ENCODE measurements at places on chromosomes 2 and 18. TPM values are rescaled to one million over a fixed set of nuclear protein-coding genes. Genes with fewer than 3 reads are reported as not detected.
A peak's percentile ranks its signal among the peaks of the same experiment; 100 is the strongest.

GRCh38 chr2:172967036-172967982, 108.3 kb upstream of the MAP3K20 start:
- no peak for DNase-seq

- peak; percentile 44 for DNase-seq
These were observed 138.6 kb upstream of the ZC3H15 start for GRCh38 chr2:186347472-186347871.

DNA sequence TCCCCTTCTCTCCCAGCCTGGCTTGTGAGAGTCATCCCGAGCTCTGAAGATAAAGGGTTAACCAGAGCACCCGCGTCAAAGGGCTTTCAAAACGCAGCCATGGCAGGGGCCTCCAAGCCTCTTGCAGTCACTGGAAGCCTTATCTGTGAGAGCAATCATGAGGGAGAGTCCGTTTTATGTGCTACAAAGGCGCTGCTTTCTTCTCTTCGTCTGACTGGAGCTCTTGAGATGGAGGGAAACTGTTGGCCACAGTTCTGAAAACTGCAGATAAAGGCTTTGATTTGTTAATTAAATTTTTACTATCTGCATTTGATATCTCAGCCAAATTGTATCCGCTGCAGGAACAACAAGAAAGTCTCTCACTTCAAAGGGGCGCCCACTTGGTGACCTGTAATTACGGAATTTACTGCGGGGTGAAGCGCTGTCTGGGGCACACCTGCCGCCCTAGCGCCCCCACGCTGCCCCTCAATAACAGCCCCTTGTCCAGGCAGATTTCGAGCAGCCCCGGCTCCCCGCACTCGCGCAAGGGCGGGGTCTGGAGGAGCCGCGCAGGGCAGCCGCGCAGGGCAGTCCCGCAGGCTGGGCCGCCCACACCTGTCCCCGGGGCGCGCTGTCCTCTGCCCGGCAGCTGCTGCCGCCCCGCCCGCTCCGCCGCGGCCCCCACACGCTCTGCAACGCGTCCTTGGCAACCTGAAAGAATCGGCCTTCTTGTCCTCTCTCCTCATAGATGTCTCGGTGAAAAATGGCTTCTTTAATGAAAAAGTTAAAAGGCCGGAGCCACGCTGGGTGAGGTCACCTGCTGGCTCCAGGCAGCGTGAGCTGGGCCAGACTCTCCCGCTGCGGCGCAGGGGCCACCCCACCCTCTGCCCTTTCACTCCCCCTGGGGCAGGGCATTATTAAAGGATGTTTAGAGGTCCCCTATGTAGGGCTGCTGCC, 217.9 kb downstream of the VAPA start:
- no peak for DNase-seq

Gene FSHR
- total RNA-seq = not detected

Data from endothelial cell of umbilical vein (primary cell).